GM12865 (cell line): ENCODE measurements at places on chromosomes 3 and 15.

- DNase-seq, result no peak
Measured at GRCh38 chr3:72692990-72693389, 155.3 kb downstream of the SHQ1 start.

GRCh38 chr3:56173601-56174000 is 294.7 kb downstream of the ERC2 start:
- DNase-seq, result no peak

DNA sequence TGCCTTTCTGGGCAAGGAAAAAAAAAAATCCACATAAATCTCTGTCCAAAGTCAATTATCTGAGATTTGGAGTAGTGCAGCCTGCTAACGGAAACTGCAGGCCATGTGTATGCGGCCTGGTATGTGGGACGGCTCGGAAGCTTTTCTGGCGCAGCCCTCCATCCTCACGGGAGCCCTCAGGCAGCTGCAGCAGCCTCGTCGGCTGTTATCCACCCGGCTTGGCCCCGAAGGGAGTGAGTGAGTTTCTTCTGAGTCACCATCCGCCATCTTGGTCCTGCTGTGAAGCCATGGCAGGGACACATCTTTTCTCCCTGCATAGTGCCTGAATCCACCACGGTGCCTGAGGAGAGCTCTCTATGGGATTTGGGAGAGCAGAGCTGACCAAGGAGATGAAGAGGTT is 62.8 kb downstream of the POLR2M start:
- no peak for DNase-seq

DNA sequence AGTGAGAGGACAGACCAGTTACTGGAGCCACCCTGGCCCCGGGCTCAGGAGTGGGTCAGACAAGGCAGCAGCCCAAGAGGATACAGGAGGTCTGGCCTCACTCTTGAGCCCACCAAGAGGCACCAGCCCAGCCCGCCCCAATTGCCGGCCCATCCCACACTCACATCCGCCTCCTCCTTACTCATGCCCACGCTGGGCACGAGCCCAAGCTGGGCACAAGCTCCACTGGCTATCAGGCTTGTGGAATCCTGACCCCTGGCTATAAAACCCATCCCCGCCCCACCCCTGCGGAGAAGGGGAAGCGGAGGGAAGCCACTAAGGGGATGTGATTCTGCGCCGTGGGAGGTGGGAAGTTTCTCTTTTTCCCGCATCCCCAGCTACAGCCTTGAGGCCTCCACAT is 25.9 kb downstream of the ADCY5 start:
- no peak for DNase-seq

DNA sequence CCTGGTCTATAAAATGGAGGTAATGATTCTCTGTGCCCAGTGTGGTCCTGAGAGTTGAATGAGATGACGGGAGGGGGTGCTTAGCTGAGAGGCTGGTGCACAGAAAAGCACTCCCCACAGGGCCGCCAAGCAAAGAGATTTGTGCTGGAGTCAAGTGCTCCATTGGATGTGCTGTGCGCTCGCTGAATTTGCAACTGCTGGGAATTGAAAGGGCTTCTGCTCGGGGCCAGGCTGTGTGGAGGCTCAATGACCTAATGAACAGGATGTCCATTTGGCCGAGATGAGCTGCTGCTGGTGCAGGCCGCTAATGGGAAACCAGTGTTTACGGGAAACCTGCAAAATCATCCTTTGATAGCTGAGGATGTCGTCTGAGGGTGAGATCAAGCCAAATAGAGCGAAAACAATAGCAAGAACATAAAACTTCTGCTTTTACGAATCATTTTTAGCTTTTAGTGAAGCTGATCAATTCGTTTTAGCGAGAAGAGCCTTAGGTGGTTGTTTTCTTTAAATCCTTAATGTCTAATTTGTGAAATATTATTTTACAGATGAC is 211.7 kb downstream of the GABRG3 start:
- DNase-seq, result no peak

- no peak for DNase-seq
Measured at GRCh38 chr15:72968531-72968922, 83.7 kb upstream of the NEO1 start.

DNA sequence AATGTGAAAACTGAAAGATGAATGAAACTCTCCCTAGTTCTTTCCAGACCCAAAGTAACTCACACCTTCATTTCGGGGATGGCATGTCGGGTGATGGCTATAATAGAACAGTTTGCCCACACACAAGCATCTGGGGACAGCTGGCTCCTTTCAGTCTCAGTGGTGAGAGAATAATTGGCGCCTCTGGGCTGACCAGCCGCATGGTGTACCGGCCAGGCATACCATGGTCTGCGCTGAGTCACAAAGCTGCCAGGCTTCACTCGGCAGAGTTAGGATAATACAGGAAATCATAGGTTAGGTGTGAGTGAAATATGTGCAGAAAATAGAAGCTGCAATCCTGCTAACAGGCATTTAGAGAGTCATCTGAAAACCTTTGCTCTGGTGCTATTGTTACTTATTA is 80.4 kb upstream of the IGF1R start:
- DNase-seq, result no peak

- DNase-seq, result no peak
Measured at GRCh38 chr15:95718441-95718840, 612.1 kb upstream of the NR2F2 start.

DNA sequence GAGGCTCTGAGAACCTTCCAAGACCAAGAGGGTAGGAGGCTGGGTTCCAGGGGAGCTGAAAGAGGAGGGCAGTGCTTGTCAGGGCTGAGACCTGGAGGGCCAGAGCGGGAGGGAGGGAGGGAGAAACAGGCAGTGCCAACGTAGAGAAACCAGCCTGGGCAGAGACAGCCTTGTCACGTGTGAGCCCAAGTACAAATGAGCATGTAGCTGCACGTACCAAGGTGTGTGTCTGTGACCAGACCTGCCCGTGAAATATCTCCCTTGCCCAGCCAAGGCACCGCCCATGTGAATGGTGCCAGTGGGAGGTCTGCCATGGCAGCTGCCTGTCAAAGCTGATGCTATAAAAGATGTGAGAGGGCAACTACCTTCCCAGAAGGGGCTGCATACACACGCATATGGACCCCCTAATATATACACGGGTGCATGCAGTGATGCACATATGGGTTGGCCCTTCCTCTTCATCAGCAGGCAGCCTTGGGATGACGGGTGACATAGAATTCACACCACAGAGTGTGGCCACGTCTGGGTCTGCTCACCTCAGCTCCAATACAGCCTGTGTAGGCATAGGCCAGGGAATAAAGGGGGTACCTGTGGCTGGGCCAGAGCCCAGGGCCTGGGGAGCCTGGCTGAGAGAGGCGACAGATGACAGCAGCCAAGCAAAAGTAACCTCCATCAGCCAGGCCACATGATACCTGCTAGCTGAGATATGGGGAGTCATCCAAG is 7.8 kb upstream of the CTDSPL start:
- no peak for DNase-seq

- DNase-seq, result no peak
Measured at GRCh38 chr15:90483637-90484036, 46.1 kb upstream of the CRTC3 start.

DNA sequence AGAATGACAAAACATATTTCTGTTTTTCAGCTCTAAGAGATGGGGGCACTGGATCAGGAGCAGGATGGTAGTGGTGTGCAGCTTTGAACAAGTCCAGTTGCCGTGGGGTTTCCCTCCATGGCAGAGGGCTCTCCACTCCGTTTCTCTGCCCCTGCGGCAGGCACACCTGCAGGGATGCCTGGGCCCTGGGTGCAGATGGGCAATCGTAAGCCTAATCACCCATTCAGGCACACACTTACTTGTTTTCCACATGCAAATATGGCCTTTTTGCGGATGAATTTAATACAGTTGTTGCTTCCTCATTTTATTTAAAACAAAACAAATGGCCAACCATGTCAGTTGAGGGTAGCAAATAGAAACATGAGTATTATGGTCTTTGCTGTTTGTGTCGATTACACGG is 85.1 kb downstream of the LPP start:
- no peak for DNase-seq

DNA sequence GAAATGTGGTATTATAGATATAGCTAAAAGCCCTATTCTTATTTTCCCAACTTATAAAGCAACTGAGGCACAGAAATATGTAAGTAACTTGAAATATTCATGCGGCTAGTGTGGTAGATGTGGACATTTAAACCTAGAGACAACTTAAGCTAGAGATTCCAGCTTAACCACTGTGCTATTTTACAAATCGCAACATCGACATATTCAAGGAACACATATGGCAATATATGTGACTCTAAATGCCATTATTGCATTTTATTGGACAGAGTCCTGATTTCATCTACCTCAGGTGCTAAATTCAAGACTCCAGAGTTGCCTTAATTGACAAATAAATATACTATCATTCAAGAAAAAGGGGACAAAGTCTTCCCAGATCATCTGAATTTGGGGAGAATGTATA is 442.3 kb downstream of the NLGN1 start:
- no peak for DNase-seq

GRCh38 chr3:177300039-177300833 is 103.0 kb upstream of the TBL1XR1 start:
- DNase-seq, result peak; percentile 36

GRCh38 chr3:173214576-173214975 is 73.5 kb upstream of the SPATA16 start:
- DNase-seq, result no peak

- DNase-seq, result no peak
Measured at GRCh38 chr3:186457236-186457635, 86.9 kb downstream of the CRYGS start.

GRCh38 chr3:148971401-148972163 is 19.8 kb upstream of the GYG1 start:
- DNase-seq, result no peak

GRCh38 chr3:130465521-130465920 is 51.5 kb upstream of the COL6A6 start:
- DNase-seq, result no peak

- DNase-seq, result no peak
Measured at GRCh38 chr15:45304711-45305110, 52.7 kb downstream of the SLC28A2 start.

GRCh38 chr15:22915866-22916515 is 64.2 kb downstream of the CYFIP1 start:
- DNase-seq, result no peak

GRCh38 chr3:58082047-58082446 is 73.8 kb downstream of the FLNB start:
- DNase-seq, result no peak

GRCh38 chr3:78721771-78722543 is 1045.8 kb downstream of the ROBO1 start:
- DNase-seq, result no peak

DNA sequence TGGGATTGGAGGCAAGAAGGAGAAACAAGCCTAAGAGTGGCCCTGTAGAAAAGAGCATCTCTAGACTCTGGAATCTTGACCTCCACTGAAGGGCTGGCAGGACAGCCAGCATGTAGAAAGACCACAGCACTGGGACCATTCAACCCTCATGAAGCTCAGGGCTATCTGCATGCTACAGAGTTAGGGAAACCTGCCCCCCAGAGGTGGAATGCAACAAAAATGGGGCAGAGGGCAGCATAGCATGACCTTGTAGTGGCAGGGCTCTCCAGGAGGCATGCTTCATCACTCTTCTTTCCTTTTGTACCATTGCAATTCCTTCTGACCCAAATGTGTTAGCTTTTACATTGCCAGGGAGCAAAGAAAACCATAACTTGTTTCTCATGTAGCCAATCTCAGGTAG is 445.4 kb downstream of the EPHB1 start:
- peak; percentile 11 for DNase-seq

DNA sequence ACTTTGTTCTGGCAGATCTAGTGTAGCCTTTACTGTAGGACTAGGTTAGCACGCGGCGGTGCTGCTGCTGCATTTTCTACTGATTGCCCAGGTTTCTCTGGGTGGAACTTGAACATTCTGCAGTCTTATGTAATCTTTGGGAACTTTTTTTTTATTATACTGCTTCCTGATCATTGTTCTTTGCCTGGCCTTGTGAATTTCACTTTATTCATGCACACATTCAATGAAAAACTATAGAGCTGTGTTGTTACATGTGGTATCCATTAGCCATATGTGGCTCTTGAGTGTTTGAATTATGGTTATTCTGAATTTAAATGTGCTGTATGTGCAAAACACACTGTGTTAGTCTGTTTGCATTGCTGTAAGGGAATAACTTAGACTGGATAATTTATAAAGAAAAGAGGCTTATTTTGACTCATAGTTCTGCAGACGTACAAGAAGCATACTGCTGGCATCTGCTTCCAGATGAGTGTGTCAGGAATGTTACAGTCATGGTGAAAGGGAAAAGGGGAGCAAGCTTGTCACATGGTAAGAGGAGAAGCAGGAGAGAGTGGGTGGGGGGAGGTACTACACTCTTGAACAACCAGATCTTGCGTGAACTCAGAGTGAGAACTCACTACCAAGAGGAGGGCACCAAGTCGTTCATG is 26.5 kb downstream of the MEF2A start:
- no peak for DNase-seq

DNA sequence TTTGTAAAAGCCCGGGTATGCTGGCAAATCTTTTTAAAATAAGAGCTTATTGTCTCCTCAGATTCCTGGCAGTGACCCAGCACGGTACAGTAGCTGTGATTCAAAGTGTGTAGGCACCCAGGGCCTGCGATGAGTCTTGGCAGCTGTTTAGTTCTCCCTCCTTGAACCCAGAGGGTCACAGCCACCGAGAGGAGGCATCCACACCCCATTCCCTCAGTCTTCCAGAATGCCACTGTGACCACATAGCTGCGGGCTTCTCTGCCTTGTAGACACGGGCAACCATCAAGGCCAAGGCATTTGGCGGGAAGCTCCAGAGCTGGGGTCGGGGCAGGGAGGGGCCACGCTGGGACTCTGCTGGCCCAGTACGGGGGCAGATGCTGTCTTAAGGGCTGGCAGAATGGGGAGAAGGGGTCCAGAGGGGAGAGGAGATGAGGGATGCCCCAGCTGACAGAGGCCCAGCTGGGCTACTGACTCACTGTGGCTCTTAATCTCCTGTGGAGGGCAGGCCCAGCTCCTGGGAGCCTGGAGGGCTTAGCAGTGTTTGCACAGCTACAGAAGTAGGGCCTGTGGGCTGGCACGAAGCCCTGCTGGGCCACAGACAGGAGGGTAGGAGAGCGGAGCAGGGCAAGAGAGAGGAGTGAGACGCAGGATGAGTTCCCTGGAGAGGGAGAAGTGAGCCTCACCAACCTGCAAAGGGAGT is 68.8 kb upstream of the DLG1 start:
- no peak for DNase-seq

GRCh38 chr3:133153382-133153781 is 115.2 kb downstream of the TMEM108 start:
- no peak for DNase-seq

- no peak for DNase-seq
Measured at GRCh38 chr3:14288177-14288788, 109.7 kb downstream of the LSM3 start.

- DNase-seq, result no peak
Measured at GRCh38 chr3:191334346-191334893, 4.1 kb upstream of the UTS2B start.

GRCh38 chr15:77012868-77013267 is 17.9 kb downstream of the PSTPIP1 start:
- DNase-seq, result peak; percentile 44

GRCh38 chr15:74431645-74432044 is 2.1 kb downstream of the SEMA7A start:
- DNase-seq, result no peak

- DNase-seq, result no peak
Measured at GRCh38 chr15:93372865-93373223, 283.8 kb upstream of the RGMA start.

GRCh38 chr3:1623896-1624295 is 474.8 kb upstream of the CNTN4 start:
- no peak for DNase-seq
